Cardiac fibroblast (primary cell): ENCODE measurements at places on chromosomes 16 and 17.

GRCh38 chr16:66474750-66475199 is 47.7 kb downstream of the BEAN1 start:
- no peak for DNase-seq

GRCh38 chr17:11264183-11264871 is 23.3 kb downstream of the SHISA6 start:
- peak; percentile 2 for DNase-seq

GRCh38 chr16:76474048-76474447 is 196.8 kb downstream of the CNTNAP4 start:
- no peak for DNase-seq

GRCh38 chr17:34663714-34664113 is 84.3 kb downstream of the TMEM132E start:
- no peak for DNase-seq

DNA sequence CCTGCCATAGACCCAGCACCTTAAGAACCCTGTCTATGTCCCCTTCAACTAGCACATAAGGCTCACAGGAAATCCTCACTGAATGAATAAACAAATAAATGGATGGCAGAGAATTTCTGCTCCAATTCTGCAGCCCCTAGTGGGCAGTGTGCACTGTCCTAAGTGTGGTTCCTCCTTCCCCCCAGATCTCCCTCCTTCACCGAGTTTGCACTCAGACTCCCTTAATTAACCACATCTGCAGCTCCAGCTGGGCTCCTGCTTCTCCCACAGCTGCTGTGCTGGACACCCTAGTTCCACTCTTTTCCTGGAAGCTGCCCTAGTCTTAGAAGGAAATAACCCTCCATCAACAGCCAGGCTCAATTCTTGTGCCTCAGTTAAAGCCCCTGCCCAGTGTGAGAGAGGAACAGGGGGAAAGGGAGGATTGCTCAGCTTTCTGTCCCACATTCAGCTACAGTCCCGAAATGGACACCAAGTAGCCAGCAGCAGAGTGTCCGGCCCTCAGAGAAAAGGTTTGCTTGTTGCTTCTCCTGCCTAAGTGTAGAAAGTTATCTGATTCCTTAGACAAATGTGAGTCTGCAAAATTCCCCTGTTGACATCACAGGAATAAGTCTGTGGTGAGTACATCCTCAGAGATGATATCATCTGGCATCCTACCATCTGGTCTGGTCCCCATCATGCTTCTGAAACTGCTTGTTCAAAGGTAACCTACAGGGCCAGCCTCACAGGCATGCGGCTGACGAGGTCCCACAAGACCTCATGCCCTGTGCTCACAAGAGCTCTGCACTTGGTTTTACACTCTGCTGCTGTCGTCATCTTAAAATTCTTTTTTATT is 12.3 kb downstream of the LRRC3C start:
- peak; percentile 96 for DNase-seq

- no peak for DNase-seq
Measured at GRCh38 chr17:64178011-64178825, 48.3 kb upstream of the ERN1 start.

- DNase-seq: no peak
Measured at GRCh38 chr16:81765969-81766368, 13.1 kb upstream of the PLCG2 start.
